NCI-H2029 treated with DMSO at 0.1 percent for 48 hours (cell line): ENCODE measurements at places on chromosomes 4 and X.

- DNase-seq, result no peak
Observed at GRCh38 chr4:8543623-8544022, 36.6 kb upstream of the GPR78 start.

DNA sequence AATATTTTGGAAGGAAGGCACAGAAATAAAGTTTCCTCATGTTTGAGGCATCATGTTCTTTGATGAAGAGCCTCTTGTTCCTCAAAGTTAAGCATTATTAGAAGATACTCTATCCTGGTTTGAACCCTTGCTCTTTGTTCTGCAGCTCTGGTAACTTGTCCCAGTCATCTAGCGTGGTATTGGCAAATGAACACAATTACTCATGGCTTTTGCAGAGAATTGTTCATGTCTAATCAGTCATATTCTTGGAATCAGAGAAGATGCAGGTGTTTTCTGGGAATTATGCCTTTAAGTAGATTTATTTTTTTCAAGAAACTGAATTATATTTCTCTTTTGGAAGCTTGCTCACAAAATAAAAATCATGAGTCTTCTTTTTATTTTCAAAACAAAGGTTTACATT is 52.9 kb upstream of the HPGDS start:
- DNase-seq, result no peak

DNA sequence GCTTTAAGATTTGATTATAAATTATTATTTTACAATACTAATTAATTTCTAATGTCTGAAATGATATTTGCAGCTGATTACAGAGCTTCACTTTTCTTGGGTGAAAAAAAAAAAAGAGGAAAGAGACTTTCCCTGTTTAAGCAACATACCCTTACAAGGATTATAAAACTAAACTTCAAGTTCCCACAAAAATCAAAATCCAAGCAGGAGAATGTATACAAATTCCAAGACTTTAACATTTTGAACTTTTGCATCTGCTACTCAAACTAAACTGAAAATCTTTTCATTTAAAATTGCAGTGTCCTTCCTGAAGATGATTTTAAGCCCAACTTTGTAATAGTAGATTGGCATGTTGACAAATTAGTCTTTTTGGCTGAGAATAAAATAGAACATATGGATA is 742.4 kb upstream of the INTU start:
- no peak for DNase-seq

GRCh38 chr4:81694176-81694913 is 222.6 kb upstream of the RASGEF1B start:
- DNase-seq, result no peak

DNA sequence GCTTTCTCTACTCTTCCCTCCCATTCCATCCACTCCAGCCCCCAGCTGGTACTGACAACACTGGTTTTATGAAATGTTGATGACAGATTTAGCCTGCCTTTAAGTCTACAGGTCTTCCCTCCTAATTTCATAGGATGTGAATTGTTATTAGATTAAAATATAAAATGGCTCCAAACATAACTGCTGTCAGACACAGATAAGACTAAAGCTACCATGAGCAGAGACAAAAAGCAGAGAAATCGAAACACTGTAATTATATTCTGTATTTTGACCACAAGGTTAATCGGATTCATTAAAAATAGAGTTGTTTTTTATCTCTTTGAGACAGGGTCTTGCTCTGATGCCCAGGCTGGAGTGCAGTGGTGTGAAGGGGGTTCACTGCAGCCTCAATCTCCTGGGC is 28.3 kb downstream of the SEC24D start:
- no peak for DNase-seq

DNA sequence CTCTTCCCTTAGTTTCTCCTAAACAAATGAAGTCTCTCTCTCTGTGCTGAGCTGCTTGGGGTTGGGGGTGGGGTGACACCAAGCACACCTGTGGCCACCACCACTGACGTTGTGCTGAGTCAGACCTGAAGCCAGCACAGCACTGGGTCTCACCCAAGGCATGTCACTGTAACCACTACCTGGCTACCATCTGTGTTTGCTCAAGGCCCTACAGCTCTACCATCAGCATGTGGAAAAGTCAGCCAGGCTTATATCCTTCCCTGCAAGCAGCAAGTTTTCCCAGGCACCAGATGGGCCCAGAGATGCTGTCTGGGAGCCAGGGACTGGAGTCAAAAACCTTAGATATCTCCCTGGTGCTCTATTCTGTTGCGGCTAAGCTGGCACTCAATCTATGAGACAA is 6.9 kb downstream of the CXCL10 start:
- no peak for DNase-seq

- DNase-seq, result no peak
Observed at GRCh38 chrX:63657821-63658220, 127.2 kb downstream of the ARHGEF9 start.

DNA sequence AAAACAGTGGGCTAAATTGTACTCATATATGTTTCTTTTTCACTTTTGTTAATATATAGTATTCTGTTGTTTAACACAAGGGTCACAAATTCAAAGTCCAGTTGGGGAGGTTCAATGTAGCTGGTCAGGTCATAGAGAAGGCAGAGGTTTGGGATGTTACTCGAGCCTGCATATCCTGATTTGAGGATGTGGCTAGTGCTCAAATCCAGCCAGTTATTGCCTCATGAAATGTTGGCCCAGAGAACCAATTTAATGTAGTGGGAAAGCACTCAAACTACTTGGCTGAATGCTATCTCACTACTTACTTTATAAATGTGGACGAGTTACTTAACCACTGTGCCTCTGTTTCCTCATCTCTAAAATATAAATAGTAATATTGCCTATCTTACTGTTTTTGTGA is 12.5 kb downstream of the USO1 start:
- no peak for DNase-seq

DNA sequence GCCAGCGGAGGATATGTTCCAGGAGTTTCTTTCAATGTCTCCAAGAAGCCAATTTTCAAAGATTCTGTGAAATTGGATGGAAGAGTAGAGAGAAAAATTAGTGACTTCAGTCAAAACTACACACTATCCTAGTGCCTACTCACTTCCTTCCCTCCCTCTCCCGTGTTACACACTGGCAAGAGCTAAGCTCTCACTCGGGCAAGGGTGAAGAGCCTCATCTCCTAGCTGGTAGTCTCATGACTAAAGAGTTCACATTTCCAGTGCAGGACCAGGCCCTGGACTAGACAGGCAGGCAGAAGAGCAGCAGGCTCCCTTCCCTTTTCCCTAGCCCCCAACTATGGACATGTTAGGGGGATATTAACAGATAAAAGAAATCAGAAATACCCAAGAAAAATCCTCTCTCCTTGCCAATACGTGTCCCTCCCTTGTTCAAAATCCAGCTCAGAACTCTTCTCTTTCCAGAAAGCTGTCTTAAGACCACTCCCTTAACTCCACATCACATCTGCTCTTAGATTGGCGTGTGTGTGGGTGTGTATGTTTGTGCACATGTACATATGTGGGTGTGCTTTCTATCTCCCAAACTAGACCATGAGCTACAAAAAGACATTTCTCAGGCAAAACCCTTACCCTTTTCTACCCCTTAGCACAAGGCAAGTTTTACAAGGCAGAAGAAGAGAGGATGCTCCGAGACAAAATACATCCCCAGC is 29.9 kb downstream of the ZDHHC9 start:
- DNase-seq, result no peak

GRCh38 chrX:11890836-11891514 is 132.9 kb downstream of the MSL3 start:
- no peak for DNase-seq

DNA sequence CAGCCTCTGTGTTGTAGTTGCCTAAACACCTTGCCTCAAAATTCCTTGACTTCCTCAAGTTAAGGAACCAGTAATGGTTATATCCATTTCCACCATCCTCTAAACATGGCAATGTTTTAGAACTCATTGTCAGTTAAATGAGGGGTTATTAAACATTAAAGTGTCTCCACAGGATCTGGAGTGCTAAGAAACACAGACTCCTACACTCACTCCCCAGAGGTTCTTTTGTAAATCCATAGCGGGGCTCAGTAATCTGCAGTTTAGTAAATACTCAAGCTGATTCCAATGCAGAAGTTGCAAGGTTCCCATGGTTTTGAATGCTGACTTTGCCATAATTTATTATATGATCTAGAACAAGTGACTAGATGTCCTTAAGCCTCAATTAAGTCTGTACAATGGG is 245.5 kb downstream of the GPAT3 start:
- no peak for DNase-seq

- DNase-seq, result no peak
Observed at GRCh38 chr4:98833384-98833783, 95.5 kb downstream of the EIF4E start.

DNA sequence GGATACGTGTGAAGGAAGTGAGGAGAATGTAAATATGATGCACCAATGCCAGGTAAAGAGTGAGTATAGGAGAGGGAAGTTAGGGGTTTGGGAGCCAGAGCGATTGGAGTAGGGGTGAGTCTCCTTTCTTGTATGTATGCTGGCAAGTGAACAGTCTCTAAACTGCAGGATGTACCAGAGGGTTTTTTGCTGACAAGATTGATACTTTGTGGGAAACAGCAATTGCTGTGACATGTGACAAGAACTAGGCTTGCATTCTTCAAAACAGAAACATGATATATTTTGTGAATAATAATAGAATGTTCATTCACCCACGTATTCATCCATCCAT is 706 bp downstream of the CHIC1 start:
- DNase-seq, result no peak

DNA sequence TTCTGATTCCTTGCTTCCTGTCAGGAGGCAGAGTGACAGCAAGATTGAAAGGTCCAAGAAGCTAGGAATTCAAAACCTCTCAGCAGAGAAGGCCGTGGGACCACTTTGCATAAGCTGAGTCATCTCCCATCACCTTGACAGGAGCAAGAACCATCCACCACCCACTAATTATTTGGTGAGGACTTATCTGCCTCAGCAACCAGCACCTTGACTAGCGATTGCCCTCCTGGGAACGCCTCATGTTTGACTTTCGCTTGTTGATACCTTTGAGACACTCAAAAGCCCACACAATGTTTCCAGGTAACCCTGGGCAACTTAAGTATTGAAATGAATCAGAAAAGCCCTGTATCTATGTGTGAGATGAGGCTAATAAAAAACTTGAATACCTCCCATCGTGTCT is 233.5 kb upstream of the GYPA start:
- no peak for DNase-seq

DNA sequence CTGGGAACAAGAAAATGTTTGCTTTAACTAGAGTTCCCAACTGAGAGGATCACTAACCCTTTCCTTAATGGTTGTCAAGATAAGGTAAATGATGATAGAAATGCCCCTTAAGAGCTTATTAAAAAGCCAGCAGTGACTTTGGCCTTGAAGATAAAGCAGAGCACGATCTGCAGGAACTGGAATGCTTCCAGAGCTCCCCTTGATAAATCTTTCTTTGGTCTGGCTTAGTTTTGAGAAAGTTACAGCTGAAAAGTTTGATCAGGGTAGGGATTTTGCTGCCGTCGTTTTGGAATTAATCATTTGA is 64.0 kb downstream of the PTTG2 start:
- no peak for DNase-seq

DNA sequence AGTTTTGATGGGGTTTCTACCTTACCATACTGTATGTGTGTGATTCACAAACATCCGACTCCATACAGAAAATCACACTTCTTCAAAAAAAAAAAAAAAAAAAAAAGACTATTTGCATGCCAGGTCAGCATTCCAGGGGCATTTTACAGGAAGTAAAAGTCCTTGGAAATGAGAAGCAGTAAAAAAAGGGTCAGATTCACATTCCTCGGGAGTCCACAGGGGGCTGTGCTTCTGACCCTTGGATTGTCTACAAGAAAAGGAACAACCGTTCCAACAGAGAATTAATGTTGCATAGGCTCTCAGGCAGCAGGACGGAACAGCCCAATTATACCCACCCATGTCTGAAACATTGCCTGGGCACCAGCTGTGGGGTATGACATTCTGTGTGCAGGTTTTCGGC is 290.3 kb downstream of the LDB2 start:
- DNase-seq, result no peak

DNA sequence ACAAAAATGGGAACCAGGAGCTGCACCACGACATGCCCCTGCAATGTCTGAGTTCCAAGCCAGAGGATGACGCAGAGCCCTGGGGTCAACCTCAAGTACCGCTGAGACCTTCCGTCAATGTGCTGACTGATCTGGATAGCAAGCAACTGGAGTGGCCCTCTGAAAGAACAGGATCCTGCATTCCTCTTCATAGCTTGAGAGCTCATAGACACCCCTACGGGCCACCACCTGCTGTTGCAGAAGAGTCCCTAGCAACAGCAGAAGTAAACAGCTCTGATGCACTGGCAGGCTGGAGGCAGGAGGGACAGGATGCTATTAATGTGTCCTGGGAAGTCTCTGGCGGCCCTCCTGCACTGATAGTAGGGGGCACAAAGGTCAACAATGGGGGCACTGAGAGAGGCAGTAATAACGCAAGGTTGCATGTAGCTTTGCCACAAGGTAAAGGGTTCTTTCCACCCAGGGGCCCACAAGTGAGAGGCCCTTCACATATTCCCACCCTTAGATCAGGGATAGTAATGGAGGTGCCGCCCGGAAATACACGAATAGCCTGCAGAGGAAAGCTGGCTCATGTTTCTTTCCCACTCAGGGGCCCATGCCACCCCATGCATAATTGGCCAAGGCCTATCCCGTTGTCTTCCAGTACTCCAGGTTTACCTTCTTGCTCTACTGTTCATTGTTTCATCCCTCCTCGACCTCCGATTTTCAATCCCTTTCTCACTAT is 1.3 kb downstream of the PRR32 start:
- no peak for DNase-seq

DNA sequence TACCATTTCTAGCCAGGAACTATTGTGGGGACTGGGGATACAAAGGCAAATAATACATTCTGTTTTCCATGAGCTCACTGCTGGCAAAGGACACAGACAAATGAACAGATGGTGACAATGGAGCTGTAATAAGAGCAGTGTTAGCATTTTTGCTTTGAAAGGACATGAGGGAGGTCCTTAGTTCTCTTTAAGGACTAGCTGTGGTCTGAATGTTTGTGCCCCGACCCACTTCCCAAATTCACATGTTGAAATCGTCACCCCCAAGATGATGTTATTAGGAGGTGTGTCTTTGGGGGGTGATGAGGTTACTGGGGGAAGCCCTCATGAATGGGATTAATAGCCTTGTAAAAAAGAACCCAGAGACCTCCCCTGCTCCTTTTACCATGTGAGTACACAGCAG is 30.3 kb downstream of the CCNG2 start:
- peak; percentile 15 for DNase-seq

- DNase-seq, result no peak
Observed at GRCh38 chr4:142656178-142656577, 189.9 kb downstream of the INPP4B start.

DNA sequence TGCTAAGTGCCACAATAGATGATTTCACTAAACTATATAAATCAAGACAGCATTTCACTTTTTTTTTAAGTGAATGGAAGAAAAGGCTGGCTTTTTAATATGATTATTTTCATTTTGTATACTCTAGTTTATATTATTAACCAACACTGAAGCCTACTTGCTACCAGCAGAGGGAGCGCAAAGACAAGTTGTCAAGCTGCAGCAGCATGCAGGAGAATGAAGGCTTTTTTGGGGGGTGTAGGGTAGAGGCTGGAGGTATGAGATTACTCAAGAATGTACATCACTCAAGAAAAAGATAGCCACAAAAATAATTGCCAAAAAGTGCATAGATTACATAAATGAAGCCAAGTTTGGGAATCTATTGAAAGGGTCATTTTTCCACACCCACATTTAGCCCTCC is 519.5 kb downstream of the FGF13 start:
- DNase-seq, result no peak

- DNase-seq, result no peak
Observed at GRCh38 chrX:40734971-40735324, 394 bp downstream of the MED14 start.

GRCh38 chr4:88858752-88859151 is 161.1 kb upstream of the NAP1L5 start:
- DNase-seq, result no peak
